ENCODE measurements at places on chromosomes 12 and 14. TPM values are rescaled to one million over a fixed set of nuclear protein-coding genes. Genes with fewer than 3 reads are reported as not detected.

DNA sequence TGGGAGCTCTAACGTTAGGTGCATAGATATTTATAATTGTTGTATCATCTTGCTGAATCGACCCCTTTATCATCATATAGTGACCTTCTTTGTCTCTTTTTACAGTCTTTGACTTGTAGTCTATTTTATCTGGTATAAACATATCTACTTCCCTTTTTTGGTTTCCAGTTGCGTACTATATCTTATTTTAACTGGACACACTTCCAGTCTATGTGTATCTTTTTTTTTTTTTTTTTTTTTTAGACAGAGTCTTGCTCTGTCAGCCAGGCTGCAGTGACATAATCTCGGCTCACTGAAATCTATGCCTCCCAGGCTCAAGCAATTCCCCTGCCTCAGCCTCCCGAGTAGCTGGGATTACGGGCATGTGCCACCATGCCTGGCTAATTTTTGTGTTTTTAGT is 41.9 kb upstream of the ZFP36L1 start:
- no peak overlapping the region for H3K4me3 ChIP-seq
- no peaks in the 10 kb centered on the region for H3K27me3 ChIP-seq
- no peak for DNase-seq
- no peaks in the 10 kb centered on the region for H3K4me1 ChIP-seq

GRCh38 chr14:99041141-99041819 is 230.7 kb downstream of the BCL11B start:
- H3K4me3 ChIP-seq, result no peak overlapping the region
- no peak for DNase-seq
- H3K27ac ChIP-seq, result no peak overlapping the region
- H3K36me3 ChIP-seq, result no peaks in the 10 kb centered on the region
- no peaks in the 10 kb centered on the region for H3K27me3 ChIP-seq

GRCh38 chr14:90675399-90675798 is 140.8 kb downstream of the TTC7B start:
- H3K27ac ChIP-seq, result peak overlapping the region; percentile 78
- peaks cover 24% of the 10 kb centered on the region for H3K36me3 ChIP-seq
- no peak overlapping the region for H3K4me3 ChIP-seq
- H3K27me3 ChIP-seq, result no peaks in the 10 kb centered on the region
- no peak for DNase-seq

- DNase-seq, result peak; percentile 53
- no peak overlapping the region for H3K4me3 ChIP-seq
- no peaks in the 10 kb centered on the region for H3K36me3 ChIP-seq
- peaks cover 6% of the 10 kb centered on the region for H3K4me1 ChIP-seq
- no peaks in the 10 kb centered on the region for H3K27me3 ChIP-seq
- H3K27ac ChIP-seq, result no peak overlapping the region
These were observed 184.0 kb upstream of the RGS6 start for GRCh38 chr14:71748196-71748595.

DNA sequence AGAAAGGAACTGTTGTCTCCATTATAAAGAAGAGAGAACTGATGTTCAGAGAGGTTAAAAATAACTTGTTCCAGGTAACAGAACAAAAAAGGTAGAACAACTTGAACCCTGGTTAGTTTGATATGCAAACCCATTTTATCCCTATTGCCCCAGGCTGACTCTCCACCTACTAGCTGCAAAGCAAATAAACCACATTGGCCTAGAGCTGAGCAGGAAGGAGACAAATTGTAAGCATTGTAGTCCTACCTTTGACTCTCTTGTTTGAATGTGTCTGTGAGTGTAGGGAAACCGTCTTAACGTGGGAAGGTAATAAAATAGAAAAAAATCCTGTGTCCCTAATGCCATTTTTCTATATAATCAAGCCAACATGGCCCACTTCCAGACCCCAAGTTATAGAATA is 126.4 kb downstream of the CCER1 start:
- no peak for DNase-seq
- H3K4me1 ChIP-seq, result no peaks in the 10 kb centered on the region
- H3K27ac ChIP-seq, result no peak overlapping the region
- H3K27me3 ChIP-seq, result no peaks in the 10 kb centered on the region
- H3K4me3 ChIP-seq, result no peak overlapping the region

- no peaks in the 10 kb centered on the region for H3K4me1 ChIP-seq
- no peaks in the 10 kb centered on the region for H3K27me3 ChIP-seq
- H3K27ac ChIP-seq, result no peak overlapping the region
- no peak for DNase-seq
These were observed 43.3 kb upstream of the NPFF start for GRCh38 chr12:53550595-53550994.

- no peak for DNase-seq
- no peaks in the 10 kb centered on the region for H3K36me3 ChIP-seq
- no peaks in the 10 kb centered on the region for H3K27me3 ChIP-seq
These were observed 109.8 kb downstream of the PHLDA1 start for GRCh38 chr12:75921622-75922289.

DNA sequence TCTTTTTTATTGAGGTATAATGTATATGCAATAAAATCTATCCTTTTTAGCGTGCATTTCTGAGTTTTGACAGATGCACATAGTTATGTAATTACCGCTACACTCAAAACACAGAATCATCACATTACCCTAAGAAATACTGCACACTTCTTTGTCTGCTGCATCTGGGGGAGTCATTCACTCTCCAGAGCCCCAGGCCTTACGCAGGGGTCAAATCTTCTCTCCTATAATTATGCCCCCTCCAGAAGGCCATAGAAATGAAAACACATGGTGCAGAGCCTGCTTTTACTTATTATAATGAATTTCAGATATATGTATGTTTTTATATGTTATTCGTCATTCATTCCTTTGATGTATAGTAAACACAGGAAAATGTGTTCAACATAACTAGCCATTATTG is 296.5 kb upstream of the TMEM132C start:
- no peaks in the 10 kb centered on the region for H3K36me3 ChIP-seq
- H3K27ac ChIP-seq, result no peak overlapping the region
- H3K27me3 ChIP-seq, result no peaks in the 10 kb centered on the region
- H3K4me3 ChIP-seq, result no peak overlapping the region
- DNase-seq, result no peak

DNA sequence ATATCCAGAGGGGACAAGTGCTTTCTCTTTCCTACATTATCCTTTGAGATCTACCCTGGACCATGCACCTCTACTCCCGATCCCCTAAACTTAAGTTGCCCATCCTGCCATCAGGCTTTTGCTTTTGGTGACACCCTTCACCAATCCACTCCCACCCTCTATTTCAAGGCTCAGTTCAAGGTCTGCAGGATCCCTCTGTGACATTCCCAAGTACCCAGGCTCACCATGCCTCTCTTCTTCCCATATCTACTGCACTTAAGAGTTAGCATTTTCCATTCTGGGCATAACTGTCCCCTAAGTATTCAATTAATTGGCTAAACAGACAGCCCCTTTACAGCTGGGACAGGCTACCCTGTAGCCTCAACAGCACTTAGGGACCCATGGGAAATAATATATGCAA is 3.1 kb downstream of the NFYB start:
- peaks cover 25% of the 10 kb centered on the region for H3K36me3 ChIP-seq
- no peak overlapping the region for H3K27ac ChIP-seq
- DNase-seq, result no peak
- H3K4me1 ChIP-seq, result peaks cover 84% of the 10 kb centered on the region

GRCh38 chr12:49200919-49201594 is 12.2 kb upstream of the TUBA1A start:
- H3K27me3 ChIP-seq, result no peaks in the 10 kb centered on the region
- DNase-seq, result no peak
- no peaks in the 10 kb centered on the region for H3K36me3 ChIP-seq
- peak overlapping the region; percentile 32 for H3K4me3 ChIP-seq
- H3K27ac ChIP-seq, result peak overlapping the region; percentile 84
- peaks cover 42% of the 10 kb centered on the region for H3K4me1 ChIP-seq

- no peaks in the 10 kb centered on the region for H3K36me3 ChIP-seq
- H3K27me3 ChIP-seq, result no peaks in the 10 kb centered on the region
These were observed 881 bp downstream of the HSD17B6 start for GRCh38 chr12:56763753-56764657.

DNA sequence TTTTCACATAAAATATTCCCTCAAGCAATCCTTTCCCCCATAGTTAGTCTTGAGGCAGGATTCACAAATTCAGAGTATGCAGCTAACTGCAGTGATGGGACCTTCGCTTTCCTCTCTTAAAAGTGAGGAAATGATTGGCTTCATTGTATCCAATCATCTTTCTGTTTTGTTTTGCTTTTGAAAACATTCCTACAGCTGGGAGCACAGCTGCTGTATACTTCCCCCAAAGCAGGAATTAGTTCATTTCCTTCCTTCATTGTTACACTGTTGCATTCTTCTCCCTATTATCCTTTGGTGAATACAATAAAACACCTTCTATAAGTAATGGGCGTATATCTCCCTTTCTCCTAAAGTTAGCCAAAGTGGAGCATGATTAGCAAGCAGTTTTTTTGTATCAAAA is 9.4 kb upstream of the GAS2L3 start:
- DNase-seq, result no peak
- H3K4me1 ChIP-seq, result no peaks in the 10 kb centered on the region
- H3K27ac ChIP-seq, result no peak overlapping the region
- H3K27me3 ChIP-seq, result no peaks in the 10 kb centered on the region

DNA sequence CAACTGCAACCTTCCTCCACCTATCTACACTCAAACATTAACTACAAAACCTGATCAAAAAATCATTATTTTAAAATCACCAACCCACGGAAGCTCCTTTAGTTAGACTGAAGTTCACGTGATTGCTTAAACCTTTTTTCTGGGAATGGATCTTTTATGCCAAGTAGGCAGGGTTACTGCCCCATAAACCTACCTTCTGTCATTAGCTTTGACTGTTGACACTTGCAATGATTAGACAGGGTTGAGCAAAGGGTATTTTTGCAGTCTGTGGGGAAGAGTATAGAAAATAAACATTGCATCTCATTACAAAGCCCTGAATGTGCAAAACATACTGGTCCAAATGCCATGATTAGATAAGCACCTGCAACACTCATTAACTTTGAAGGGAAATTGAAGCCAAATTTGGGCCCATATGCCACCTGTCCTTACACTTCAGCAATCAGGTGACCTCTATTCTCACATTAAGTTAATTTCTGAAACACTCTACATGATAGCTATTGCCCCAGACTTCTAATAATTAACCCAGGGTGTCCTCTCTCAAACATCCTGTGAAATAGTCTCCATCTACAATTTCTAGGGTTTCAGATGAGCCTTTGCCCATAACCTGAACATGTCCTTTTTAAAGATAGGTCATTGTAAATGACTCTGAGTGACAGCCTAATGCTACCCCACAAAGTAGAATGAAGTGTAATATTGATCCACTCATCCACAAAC is 156.0 kb upstream of the PLEKHG7 start:
- H3K36me3 ChIP-seq, result no peaks in the 10 kb centered on the region
- DNase-seq, result no peak
- no peak overlapping the region for H3K4me3 ChIP-seq
- H3K27me3 ChIP-seq, result no peaks in the 10 kb centered on the region
- peaks cover 14% of the 10 kb centered on the region for H3K4me1 ChIP-seq

DNA sequence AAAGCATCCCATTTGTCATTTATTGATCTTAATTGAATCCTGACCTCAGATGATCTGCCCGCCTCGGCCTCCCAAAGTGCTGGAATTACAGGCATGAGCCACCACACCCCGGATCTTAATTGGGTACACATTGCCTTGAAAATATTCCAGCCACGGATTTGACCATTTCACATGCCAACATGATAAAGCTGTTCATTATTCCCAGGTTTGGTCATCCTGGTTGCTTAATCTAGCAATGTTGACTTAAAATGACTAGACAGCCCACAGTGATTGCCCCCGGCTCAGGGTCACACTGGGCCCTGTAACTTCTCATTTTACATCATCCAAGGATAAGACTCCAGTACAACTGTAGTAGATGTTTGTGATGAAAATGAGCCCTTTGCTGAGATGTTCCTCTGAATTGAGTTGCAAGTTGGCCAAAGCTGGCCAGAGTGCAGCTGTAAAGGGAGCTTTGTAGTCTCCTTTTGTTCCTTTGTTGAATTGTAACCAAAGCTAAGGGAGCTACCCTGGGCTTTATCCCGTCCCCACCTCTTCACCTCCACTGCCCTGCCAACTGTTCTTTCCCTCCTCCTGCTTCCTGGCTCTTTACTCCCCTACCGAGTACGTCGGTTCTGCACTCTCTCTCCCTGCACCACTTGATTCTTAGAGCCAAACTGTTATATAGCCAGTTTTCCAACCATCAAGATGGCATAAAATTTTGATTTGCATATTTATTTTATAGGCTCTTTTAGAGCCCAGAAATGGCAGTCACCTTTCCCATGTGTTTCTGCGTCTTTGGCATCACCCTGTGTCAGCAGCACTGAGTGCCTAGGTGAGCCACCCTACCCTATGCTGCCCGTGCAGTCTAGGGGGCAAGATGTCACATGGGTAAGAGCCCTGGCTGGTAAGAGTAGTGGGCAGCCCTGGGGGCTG is 141.3 kb upstream of the HIF1A start:
- H3K27me3 ChIP-seq, result no peaks in the 10 kb centered on the region
- H3K36me3 ChIP-seq, result no peaks in the 10 kb centered on the region
- H3K4me1 ChIP-seq, result peaks cover 20% of the 10 kb centered on the region
- DNase-seq, result no peak

- H3K27me3 ChIP-seq, result no peaks in the 10 kb centered on the region
- H3K4me1 ChIP-seq, result peaks cover 7% of the 10 kb centered on the region
- no peak for DNase-seq
- no peak overlapping the region for H3K27ac ChIP-seq
These were observed 33.5 kb upstream of the C14orf180 start for GRCh38 chr14:104545942-104546501.

- H3K36me3 ChIP-seq, result peaks cover 8% of the 10 kb centered on the region
- peaks cover 29% of the 10 kb centered on the region for H3K4me1 ChIP-seq
- DNase-seq, result no peak
- no peak overlapping the region for H3K4me3 ChIP-seq
These were observed 65.8 kb downstream of the RIC8B start for GRCh38 chr12:106840243-106840642.

- H3K4me3 ChIP-seq, result no peak overlapping the region
- no peaks in the 10 kb centered on the region for H3K4me1 ChIP-seq
- peak; percentile 42 for DNase-seq
- H3K27me3 ChIP-seq, result no peaks in the 10 kb centered on the region
These were observed 208.2 kb upstream of the RTL1 start for GRCh38 chr14:101111620-101112290.

DNA sequence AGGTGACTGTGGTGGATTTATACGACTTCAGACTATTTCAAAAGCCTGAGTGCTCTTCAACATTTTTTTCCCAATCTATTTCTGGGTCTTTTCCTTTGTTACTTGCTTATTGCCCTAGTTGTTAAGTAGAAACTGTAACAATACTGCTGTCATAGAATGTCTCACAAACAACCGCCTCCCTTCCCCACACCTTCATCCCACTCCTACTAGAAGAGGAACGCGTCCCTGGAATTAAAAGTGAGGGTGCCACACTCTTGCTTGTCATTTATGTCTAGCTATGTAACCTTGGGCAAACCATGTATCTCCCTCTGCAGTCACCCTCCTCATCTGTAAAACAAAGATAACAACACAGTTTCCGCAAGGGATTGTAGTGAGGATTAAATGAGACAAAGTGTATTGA is 8.6 kb downstream of the BRAP start:
- no peak overlapping the region for H3K4me3 ChIP-seq
- H3K27ac ChIP-seq, result no peak overlapping the region

Gene SLCO1B1
- total RNA-seq, result not detected

Gene AACS
- 16.7 TPM for total RNA-seq

Gene CLECL1
- total RNA-seq, result not detected

Gene AVPR1A
- 1.2 TPM for total RNA-seq

Gene LYZ
- total RNA-seq, result 14.9 TPM

Gene OTUB2
- total RNA-seq, result not detected

Gene UNG
- total RNA-seq, result 13.9 TPM

Gene LRRC9
- not detected for total RNA-seq

Gene TAS2R7
- total RNA-seq, result not detected

Data from esophagus muscularis mucosa (tissue), 4 donors.